ENCODE measurements at places on chromosomes 12 and 14. TPM values are rescaled to one million over a fixed set of nuclear protein-coding genes. Genes with fewer than 3 reads are reported as not detected.

GRCh38 chr12:125346362-125346761 lies 281.1 kb downstream of the AACS start:
- no peak overlapping the region for H3K27ac ChIP-seq
- DNase-seq: no peak
- H3K4me1 ChIP-seq: no peaks in the 10 kb centered on the region

- H3K4me3 ChIP-seq: no peak overlapping the region
- peaks cover 71% of the 10 kb centered on the region for H3K27me3 ChIP-seq
- H3K27ac ChIP-seq: no peak overlapping the region
These were observed 2.0 kb downstream of the RFLNA start for GRCh38 chr12:124296916-124297351.

- DNase-seq: no peak
- H3K36me3 ChIP-seq: no peaks in the 10 kb centered on the region
- no peak overlapping the region for H3K27ac ChIP-seq
- H3K4me1 ChIP-seq: no peaks in the 10 kb centered on the region
- peaks cover 4% of the 10 kb centered on the region for H3K27me3 ChIP-seq
These were observed 51.2 kb downstream of the SVOP start for GRCh38 chr12:108969622-108970021.

DNA sequence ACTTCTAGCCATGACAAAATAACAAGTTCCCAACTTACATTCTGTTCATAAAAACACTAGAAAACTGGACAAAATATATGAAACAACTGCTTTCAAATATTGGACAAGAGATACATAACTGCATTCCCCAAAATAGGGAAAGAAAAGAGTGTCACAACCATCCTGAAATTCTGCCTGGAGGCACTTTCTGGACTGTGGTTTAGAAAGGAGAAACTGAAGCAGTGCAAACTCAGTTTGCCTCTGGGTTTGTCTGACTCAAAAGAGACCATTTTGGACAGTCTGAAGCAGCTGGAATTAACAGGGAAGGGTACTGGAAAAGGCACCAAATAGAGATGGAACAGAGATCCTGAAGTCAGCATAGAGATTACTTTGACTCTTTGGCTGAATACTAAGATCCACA lies 11.3 kb upstream of the SYT1 start:
- H3K27ac ChIP-seq: no peak overlapping the region
- H3K4me3 ChIP-seq: no peak overlapping the region
- no peaks in the 10 kb centered on the region for H3K27me3 ChIP-seq
- H3K4me1 ChIP-seq: no peaks in the 10 kb centered on the region
- no peaks in the 10 kb centered on the region for H3K36me3 ChIP-seq
- no peak for DNase-seq

DNA sequence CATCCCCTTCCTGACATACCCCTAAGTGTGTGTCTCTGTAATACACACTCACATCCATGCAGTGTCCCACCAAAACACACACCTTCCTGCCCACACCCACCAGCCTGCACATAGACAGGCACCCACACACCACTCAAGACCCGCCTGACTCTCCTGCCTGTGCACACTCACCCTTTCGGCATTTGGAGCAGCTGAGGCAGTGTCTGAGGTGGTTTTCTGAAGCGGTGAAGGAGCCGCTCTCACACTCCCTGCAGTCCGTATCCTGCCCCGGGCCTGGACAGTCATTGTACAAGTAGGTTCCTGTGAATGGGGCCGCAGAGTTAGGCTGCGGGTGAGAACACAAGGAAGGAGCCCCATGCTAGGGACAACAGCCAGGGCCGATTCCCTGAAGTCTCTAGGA lies 8.3 kb downstream of the TNFRSF1A start:
- peaks cover 60% of the 10 kb centered on the region for H3K36me3 ChIP-seq
- H3K27ac ChIP-seq: peak overlapping the region; percentile 94
- peaks cover 55% of the 10 kb centered on the region for H3K4me1 ChIP-seq
- no peaks in the 10 kb centered on the region for H3K27me3 ChIP-seq

DNA sequence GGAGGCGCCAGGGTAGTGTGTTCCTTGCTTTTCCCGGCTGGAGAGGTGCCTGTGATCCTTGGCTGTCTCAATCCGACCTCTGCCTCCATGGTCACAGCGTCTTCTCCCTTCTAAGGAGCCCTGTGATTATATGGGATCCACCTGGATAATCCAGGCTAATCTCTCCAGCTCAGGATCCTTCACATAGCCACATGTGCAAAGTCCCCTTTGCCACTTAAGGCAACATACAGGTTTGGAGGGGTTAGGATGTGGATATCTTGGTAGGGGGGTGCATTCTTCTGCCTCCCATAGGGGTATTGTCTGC lies 1.2 kb upstream of the HVCN1 start:
- no peak for DNase-seq
- peaks cover 7% of the 10 kb centered on the region for H3K4me1 ChIP-seq
- H3K36me3 ChIP-seq: no peaks in the 10 kb centered on the region
- no peak overlapping the region for H3K4me3 ChIP-seq
- peaks cover 31% of the 10 kb centered on the region for H3K27me3 ChIP-seq
- no peak overlapping the region for H3K27ac ChIP-seq

DNA sequence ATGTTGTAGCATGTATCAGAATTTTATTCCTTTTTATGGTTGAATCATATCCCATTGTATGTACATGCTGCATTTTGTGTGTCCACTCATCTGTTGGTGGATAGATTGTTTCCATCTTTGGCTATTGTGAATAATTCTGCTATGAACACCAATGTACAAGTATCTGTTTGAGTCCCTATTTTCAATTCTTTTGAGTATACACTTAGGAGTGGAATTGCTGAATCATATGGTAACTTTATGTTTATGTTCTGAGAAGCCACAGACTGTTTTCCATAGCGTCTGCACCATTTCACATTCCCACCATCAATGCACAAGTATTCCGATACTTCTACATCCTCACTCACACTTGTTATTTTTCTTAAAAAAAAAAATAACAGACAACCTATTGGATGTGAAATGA lies 91.5 kb downstream of the ARF6 start:
- H3K27ac ChIP-seq: peak overlapping the region; percentile 46
- no peaks in the 10 kb centered on the region for H3K27me3 ChIP-seq
- no peak overlapping the region for H3K4me3 ChIP-seq
- peaks cover 27% of the 10 kb centered on the region for H3K4me1 ChIP-seq
- H3K36me3 ChIP-seq: no peaks in the 10 kb centered on the region

DNA sequence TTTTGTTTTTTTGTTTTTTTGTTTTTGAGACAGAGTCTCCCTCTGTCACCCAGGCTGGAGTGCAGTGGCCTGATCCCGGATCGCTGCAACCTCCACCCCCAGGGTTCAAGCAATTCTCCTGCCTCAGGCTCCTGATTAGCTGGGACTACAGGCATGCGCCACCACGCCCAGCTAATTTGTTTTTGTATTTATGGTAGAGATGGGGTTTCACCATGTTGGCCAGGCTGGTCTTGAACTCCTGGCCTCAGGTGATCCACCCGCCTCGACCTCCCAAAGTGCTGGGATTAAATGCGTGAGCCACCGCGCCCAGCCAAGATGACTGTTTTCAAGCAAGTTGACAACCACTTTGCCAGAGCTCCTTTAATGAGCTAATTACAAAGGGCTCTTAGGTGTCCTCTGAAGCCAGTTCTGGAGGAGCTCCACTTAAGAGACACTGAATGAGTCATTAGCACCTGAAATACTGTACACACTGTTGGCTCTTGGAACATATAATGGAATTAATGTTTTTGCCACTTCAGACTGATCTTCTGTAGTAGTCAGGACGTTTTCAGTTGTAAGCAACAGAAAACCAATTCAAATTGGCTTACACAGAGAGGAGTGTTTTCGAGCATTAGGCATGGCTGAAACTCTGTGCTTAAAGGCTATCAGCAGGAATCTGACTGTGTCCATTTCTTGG lies 55.4 kb upstream of the MED13L start:
- H3K4me1 ChIP-seq: peaks cover 3% of the 10 kb centered on the region
- H3K4me3 ChIP-seq: no peak overlapping the region
- no peak for DNase-seq
- H3K27me3 ChIP-seq: no peaks in the 10 kb centered on the region

- no peaks in the 10 kb centered on the region for H3K36me3 ChIP-seq
- no peaks in the 10 kb centered on the region for H3K27me3 ChIP-seq
- no peak overlapping the region for H3K27ac ChIP-seq
- no peaks in the 10 kb centered on the region for H3K4me1 ChIP-seq
- no peak overlapping the region for H3K4me3 ChIP-seq
These were observed 23.8 kb upstream of the PCNX4 start for GRCh38 chr14:60067882-60068281.

GRCh38 chr14:91089958-91090535 lies 23.8 kb upstream of the DGLUCY start:
- H3K4me3 ChIP-seq: no peak overlapping the region
- H3K4me1 ChIP-seq: no peaks in the 10 kb centered on the region
- no peaks in the 10 kb centered on the region for H3K36me3 ChIP-seq
- H3K27me3 ChIP-seq: peaks cover 17% of the 10 kb centered on the region

DNA sequence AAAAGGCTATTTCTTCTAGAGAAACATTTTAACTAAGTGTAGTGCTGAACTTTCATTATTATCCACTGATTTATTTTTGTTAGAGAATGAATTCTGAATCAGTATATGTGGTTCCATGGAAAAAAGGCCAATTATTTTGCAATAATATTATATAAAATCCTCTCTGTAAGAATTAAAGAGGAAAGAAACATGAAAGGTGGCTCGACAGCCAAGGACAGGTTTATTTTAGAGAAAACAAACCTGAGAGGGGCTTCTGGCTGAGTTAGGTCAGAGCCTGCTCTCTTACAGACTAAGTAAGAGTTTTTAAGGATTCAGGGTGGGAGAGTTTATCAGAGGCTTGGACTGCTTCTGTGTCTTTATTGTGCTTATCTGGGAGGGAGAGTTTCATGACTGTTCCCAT lies 46.7 kb upstream of the GUCY2C start:
- no peaks in the 10 kb centered on the region for H3K4me1 ChIP-seq
- H3K27me3 ChIP-seq: no peaks in the 10 kb centered on the region
- DNase-seq: no peak
- no peak overlapping the region for H3K4me3 ChIP-seq
- H3K36me3 ChIP-seq: no peaks in the 10 kb centered on the region

- H3K4me1 ChIP-seq: no peaks in the 10 kb centered on the region
- no peak overlapping the region for H3K4me3 ChIP-seq
- H3K27ac ChIP-seq: no peak overlapping the region
These were observed 1.3 kb upstream of the LRTM2 start for GRCh38 chr12:1819050-1819449.

GRCh38 chr14:89233184-89233583 lies 183.8 kb downstream of the FOXN3 start:
- no peak overlapping the region for H3K4me3 ChIP-seq
- no peak for DNase-seq
- H3K4me1 ChIP-seq: peaks cover 2% of the 10 kb centered on the region
- no peak overlapping the region for H3K27ac ChIP-seq
- H3K27me3 ChIP-seq: no peaks in the 10 kb centered on the region
- peaks cover 3% of the 10 kb centered on the region for H3K36me3 ChIP-seq

- H3K4me3 ChIP-seq: no peak overlapping the region
- peaks cover 10% of the 10 kb centered on the region for H3K4me1 ChIP-seq
- no peak for DNase-seq
- no peak overlapping the region for H3K27ac ChIP-seq
These were observed 190.4 kb upstream of the BCL2L14 start for GRCh38 chr12:11880381-11880780.

DNA sequence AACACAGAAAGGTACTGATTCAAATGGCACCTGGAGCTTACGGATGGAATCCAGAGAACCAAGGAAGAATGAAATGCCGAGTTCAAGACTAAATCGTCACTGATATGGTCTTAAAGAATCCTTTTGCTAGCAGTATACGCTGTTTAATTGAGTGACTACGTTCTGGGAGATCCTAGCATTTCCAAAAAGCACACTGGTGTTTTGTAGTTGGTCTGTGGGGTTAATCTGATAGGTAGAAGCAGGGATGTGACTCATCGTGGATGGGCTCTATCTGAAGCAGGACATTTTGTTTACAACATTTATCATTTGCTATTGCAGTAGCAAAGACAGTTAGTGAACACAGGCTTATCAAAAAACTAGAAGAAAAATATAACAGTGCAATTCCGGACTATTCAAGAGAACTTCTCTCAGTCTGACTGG lies 169.2 kb upstream of the HMGA2 start:
- peak; percentile 81 for DNase-seq
- H3K4me3 ChIP-seq: no peak overlapping the region
- H3K36me3 ChIP-seq: no peaks in the 10 kb centered on the region
- H3K27ac ChIP-seq: peak overlapping the region; percentile 42
- H3K27me3 ChIP-seq: no peaks in the 10 kb centered on the region

DNA sequence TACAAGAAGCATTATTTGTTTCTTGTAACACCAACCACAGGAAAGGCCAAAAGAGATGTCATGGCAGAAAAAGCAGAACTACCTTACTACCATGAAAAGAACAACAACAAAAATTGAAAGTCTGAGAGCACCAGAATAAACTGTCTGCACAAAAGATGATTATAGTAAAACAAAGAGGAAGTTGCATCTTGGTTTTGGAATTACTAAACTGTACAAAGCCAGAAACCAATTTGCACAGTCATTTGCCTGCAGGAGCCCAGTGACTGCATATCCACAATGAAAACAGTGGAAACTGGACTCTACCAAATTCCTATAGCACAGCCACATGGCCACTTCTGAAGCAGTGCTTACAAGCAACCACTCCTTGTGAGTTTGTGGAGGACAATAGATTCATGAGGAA lies 276.2 kb downstream of the SSPN start:
- H3K27ac ChIP-seq: no peak overlapping the region
- peak; percentile 68 for DNase-seq
- H3K36me3 ChIP-seq: no peaks in the 10 kb centered on the region

DNA sequence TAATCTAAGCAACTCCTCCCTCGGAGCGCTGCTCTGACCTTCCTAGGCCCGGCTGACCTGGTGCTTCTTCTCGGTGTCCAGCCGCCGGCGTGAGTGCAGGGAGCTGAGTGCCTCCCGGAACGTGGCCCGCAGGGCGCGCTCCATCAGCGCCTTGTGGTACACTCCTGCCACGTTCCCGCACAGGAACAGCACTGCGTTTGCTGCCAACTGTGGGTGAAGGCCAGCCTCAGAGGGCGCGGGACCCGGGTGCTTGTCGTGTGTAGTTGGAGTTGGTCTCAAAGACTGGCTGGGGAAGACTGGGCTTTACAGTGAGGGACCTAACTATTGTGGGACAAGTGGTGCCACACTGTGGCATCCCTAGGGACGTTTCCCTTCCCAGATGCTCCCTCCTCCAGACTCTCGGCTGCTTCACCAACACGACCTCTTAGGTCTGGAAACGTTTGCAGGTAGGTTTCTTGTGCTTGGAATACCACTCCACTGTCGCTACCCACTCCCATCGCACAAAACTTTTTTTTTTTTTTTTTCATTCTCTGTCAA lies 3.1 kb downstream of the ADCY4 start:
- no peaks in the 10 kb centered on the region for H3K36me3 ChIP-seq
- no peak overlapping the region for H3K27ac ChIP-seq
- H3K27me3 ChIP-seq: peaks cover 37% of the 10 kb centered on the region

DNA sequence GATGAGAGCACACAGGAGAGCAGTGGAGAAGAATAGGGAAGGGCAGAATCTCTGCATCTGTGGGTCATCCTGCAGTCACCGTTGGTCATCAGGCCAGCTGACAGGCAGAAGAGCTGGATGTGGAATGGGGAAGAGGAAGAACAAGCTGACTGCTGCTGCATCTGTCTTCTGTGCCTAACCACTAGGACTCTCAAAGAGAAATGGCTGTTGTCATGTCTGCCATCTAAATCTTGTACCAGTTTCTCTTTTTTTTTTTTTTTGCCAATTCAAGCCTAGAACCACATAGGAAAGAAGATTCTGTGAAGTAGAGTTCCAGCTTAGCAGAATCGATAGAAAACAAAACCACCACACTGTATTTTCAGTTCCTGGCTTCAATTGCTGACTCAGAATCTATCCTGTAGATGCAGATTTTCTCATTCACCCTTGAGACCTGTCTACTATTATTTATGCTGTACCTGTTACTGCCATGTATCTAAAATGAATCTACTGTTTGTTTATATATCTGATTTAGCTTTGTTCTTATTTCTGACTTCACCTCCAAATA lies 421.9 kb upstream of the PRICKLE1 start:
- H3K27ac ChIP-seq: no peak overlapping the region
- no peaks in the 10 kb centered on the region for H3K4me1 ChIP-seq
- no peaks in the 10 kb centered on the region for H3K36me3 ChIP-seq
- H3K4me3 ChIP-seq: no peak overlapping the region
- no peak for DNase-seq

C12orf50 gene
- total RNA-seq: not detected

ZFHX2 gene
- under 0.01 TPM for total RNA-seq

RILPL2 gene
- total RNA-seq: 2.2 TPM
